ENCODE measurements at places on chromosomes 3 and 15. TPM values are rescaled to one million over a fixed set of nuclear protein-coding genes. Genes with fewer than 3 reads are reported as not detected.

- no peak overlapping the region for H3K4me3 ChIP-seq
- no peaks in the 10 kb centered on the region for H3K36me3 ChIP-seq
- DNase-seq: no peak
- peaks cover 5% of the 10 kb centered on the region for H3K27me3 ChIP-seq
Measured at GRCh38 chr15:35757361-35757760, 211.4 kb upstream of the DPH6 start.

DNA sequence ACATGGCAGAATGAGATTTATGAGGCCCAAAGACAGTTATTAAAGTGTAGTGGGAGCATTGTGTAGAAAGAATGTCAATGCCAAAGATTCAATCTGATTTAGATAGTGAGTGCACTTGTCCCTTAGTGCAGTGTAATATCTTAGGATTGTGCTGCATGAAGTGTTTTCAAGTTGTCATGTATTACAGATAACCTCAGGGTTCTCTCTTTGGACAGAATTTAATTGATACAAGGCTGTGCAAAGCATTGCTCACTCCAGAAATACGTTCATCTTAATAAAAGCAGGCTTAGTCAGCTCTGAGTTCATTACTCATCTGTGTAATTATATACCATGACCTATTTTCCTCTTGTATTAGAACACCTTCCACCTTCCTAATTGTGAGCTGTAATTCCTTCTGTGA is 16.0 kb upstream of the GPR171 start:
- H3K27me3 ChIP-seq: no peaks in the 10 kb centered on the region
- DNase-seq: no peak
- H3K36me3 ChIP-seq: peaks cover 25% of the 10 kb centered on the region
- H3K4me3 ChIP-seq: no peak overlapping the region
- no peak overlapping the region for H3K27ac ChIP-seq
- peaks cover 14% of the 10 kb centered on the region for H3K4me1 ChIP-seq

- H3K4me1 ChIP-seq: no peaks in the 10 kb centered on the region
- H3K4me3 ChIP-seq: no peak overlapping the region
- H3K27ac ChIP-seq: no peak overlapping the region
- DNase-seq: no peak
Measured at GRCh38 chr3:147299656-147300055, 106.7 kb downstream of the ZIC4 start.

DNA sequence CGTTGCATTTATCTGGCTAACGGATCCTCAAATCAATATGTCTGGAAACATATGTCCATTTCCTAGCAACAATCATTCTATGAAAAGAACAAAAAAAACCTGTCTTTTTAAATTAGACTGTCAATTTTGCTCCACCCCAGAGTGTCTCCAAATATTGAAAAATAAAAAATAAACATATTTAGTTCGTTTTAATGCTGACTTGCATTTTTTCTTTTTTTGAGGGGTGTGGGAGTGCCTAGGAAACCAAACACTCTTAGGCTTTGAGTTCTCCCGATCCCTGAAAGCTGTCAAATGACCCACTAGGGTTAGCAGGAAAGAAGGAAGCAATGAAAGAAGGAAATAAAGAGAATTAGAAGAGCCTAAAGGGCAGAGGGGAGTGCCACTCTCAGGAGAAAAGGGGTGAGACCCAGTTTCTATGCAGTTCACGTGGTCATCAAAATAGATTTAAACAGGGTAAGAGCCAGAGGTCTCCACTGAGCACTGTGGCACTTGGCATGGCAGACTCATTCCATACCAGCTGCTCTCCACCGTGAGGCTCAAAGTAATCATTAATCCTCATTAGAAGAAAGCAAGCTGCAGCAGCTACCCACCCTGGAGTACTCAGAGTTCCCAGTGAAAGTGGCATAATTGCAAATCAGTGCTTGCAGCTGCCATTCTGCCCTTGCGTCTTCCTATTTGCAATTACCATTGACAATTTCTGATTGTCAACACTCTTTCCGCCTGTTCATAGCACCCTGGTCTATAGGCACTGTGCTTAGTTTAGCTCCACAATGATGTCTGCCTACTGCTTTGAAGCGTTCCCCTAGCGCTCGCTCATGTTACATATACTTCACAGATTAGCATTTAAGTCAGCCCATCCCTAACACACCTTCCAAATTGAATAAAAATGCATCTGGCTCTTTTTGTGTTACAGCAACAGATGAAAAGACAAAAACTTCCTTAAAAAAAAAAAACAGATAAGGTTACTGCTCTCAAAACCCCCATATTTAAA is 32.3 kb downstream of the PDZRN3 start:
- no peak overlapping the region for H3K4me3 ChIP-seq
- no peak overlapping the region for H3K27ac ChIP-seq
- no peak for DNase-seq
- H3K27me3 ChIP-seq: no peaks in the 10 kb centered on the region
- no peaks in the 10 kb centered on the region for H3K36me3 ChIP-seq

GRCh38 chr3:10523561-10523960 is 18.2 kb upstream of the ATP2B2 start:
- H3K27me3 ChIP-seq: peaks cover 36% of the 10 kb centered on the region
- H3K4me1 ChIP-seq: no peaks in the 10 kb centered on the region
- H3K4me3 ChIP-seq: no peak overlapping the region
- H3K36me3 ChIP-seq: no peaks in the 10 kb centered on the region

- no peak overlapping the region for H3K4me3 ChIP-seq
- H3K27ac ChIP-seq: no peak overlapping the region
- peaks cover 20% of the 10 kb centered on the region for H3K27me3 ChIP-seq
Measured at GRCh38 chr3:143337387-143337786, 217.8 kb downstream of the CHST2 start.

- peak overlapping the region; percentile 33 for H3K27ac ChIP-seq
- no peak overlapping the region for H3K4me3 ChIP-seq
- DNase-seq: no peak
- no peaks in the 10 kb centered on the region for H3K27me3 ChIP-seq
- H3K36me3 ChIP-seq: peaks cover 4% of the 10 kb centered on the region
Measured at GRCh38 chr3:188667926-188668325, 503.8 kb upstream of the TPRG1 start.

IL17RE gene
- total RNA-seq: 0.78 TPM

SPRED1 gene
- total RNA-seq: 0.46 TPM

HMG20A gene
- total RNA-seq: 49.8 TPM

SPINT1 gene
- total RNA-seq: 22.5 TPM

ZNF35 gene
- 2.9 TPM for total RNA-seq

ALPK3 gene
- total RNA-seq: 0.34 TPM

TMEM42 gene
- total RNA-seq: 8.8 TPM

ALG1L2 gene
- not detected for total RNA-seq

CAPN3 gene
- total RNA-seq: 1.2 TPM
